ENCODE measurements at places on chromosomes 13 and 19. TPM values are rescaled to one million over a fixed set of nuclear protein-coding genes. Genes with fewer than 3 reads are reported as not detected.
A peak's percentile ranks its signal among the peaks of the same experiment; 100 is the strongest.

KRTDAP gene
- total RNA-seq: not detected

DNA sequence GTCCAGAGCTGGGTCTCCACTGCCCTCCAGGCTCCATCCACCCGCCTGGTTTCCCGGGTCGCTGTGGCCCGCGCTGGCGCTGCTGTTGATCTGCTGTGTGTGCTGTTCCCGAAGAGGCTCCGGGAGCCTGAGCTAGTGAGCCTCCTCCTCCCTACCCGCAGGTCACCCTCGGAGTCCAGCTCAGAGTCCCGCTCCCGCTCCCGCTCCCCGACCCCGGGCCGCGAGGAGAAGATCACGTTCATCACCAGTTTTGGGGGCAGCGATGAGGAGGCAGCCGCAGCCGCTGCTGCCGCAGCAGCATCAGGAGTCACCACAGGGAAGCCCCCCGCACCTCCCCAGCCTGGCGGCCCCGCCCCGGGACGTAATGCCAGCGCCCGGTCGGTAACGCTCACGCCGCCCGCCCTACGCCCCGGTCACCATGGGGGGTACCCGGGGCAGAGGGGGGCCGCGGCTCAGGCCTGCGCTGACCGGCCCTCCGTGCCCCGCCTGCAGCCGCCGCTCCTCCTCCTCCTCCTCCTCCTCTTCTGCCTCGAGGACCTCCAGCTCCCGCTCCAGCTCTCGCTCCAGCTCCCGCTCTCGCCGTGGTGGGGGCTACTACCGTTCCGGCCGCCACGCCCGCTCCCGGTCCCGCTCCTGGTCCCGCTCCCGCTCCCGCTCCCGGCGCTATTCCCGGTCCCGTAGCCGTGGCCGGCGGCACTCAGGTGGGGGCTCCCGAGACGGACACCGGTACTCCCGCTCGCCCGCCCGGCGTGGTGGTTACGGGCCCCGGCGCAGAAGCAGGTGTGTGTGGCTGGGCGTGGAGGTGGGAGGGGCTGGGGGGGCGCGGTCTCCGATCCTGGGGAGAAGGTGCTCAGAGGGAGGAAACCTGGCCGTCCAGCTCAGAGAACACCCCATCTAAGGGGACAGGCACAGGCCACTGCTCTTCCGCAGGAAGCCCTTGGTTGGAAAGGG is 12.2 kb downstream of the ZNF296 start:
- DNase-seq: no peak

- peak; percentile 70 for DNase-seq
Observed at GRCh38 chr13:43787997-43788396, 1.2 kb upstream of the ENOX1 start.

DCAF15 gene
- 15.0 TPM for total RNA-seq

- DNase-seq: no peak
Observed at GRCh38 chr19:1911995-1912394, 6.8 kb downstream of the ADAT3 start.

PALM3 gene
- 0.70 TPM for total RNA-seq

ZGLP1 gene
- total RNA-seq: 0.70 TPM

FGF21 gene
- total RNA-seq: not detected

GRCh38 chr19:3146677-3147100 is 10.9 kb downstream of the GNA15 start:
- no peak for DNase-seq

NCAN gene
- not detected for total RNA-seq

DNA sequence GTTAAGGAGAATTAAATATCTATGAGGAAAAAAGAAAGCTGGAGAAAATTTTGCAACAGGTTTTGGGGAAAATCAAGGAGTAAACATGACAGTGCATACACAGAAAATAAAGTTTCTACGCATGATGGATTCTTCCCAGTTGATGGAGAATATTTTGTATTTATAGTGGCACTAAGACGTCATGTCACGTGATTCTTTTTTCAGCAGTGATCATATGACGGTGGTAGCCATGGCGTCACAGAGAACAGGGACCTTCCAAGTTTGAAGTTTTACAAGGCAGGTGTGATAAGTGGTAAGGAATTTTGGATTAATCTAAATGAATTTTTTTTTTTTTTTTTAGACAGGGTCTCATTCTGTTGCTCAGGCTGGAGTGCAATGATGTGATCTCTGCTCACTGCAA is 8.5 kb downstream of the MBD3L1 start:
- no peak for DNase-seq

GRCh38 chr13:63367522-63368198 is 1952.0 kb upstream of the PCDH20 start:
- DNase-seq: no peak

MRPL4 gene
- 23.1 TPM for total RNA-seq

DNA sequence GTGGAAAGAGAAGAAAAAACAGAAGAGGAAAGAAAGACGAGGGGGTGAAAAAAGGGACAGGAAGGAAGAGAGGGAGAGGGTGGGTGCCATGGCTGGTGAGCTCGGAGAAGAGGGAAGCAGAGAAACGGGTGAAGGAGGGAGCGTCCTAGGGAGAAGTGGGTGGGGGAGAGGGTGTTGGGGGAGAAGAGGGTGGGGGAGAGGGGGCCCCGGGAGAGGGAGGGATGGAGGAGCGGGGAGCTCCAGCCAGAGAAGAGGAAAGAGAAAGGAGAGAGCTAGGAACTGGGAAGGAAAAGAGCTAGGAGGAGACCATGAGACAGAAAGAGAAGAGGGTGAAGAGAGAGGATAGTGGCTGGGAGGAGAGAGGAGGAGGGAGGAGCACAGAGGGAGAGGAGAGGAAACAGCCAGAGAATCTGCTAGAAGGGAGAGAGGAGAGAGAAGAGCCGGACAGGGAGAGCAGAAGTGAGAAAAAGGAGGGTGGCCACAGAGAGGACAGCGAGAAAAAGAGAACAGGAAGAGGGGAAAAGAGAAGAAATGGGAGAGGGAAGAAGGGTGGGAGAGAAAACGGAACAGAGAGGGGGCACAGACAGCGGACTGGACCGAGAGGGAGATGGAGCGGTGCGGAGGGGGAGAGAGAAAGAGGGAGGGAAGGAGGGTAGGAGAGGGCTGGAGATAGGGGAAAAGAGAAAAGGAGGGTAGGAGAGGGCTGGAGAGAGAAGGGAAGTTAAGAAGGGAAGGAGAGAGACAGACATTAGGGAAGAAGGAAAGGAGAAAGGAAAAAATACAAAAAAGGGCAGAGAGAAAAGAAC is 11.9 kb upstream of the GARIN5A start:
- no peak for DNase-seq

ZNF737 gene
- 16.7 TPM for total RNA-seq

GRCh38 chr19:51783372-51783771 is 11.6 kb upstream of the FPR3 start:
- DNase-seq: no peak

DNA sequence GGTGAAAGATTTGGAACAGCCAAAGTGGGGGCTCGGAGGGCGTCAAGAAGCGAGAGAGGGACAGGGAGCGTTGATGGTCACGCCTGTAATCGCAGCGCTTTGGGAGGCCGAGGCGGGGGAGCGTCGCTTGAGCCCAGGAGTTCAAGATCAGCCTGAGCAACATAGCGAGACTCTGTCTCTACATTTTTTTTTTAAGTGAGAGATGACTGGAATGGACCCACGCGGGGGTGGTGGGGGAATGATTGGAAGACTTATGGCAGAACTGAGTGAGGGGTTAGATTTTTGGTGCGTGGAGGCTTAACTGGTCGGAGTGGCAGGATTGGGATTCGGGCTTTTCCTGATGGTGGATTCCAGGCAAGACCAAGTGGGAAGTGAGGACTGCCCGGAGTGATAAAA is 725 bp downstream of the PSMD8 start:
- DNase-seq: no peak
